ENCODE measurements at places on chromosomes 6 and 20.

DNA sequence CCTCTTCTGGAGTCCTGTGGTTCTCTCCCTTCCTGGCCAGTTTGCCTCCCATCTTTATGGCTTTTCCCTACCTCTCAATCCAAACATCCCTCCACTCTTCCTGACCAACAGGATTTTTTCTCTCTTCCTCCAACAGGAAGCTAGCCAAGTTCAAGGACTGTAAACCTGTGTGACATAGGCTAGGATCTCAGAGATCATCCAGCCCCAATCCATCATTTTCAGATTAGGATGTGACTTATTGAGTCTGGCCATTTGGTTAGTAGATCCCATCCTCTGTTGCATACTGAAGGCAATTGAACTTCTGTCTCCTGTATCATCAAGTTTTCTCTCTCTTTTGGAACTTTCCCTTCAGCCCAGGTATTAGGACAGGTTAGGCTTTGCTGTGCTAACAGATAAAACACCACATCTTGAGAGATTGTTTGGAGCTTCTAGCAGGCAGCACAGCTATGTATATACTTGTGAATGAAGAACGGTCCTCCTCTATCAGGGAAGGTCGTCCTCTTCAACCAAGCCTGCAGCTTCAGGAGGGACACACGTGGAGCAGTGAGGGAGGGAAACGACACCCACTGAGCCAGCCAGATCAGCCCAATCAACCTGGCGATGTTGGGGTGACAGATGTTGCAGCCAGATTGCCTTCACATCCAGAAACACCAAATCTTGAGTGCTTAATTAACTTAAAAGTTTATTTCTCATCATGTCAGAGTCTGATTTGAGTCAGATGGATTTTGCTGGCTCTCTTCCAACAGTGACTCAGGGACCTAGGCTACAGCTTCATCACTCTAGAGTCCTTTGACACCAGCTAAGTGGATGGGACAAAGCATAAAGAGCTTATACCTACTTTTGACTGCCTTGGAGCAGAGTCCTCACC, 106.8 kb downstream of the GJA10 start:
- DNase-seq = peak; percentile 48

- no peak for DNase-seq
These were observed 131.6 kb downstream of the PDE7B start for GRCh38 chr6:135983093-135983492.

- DNase-seq = no peak
These were observed 193.7 kb downstream of the CDH4 start for GRCh38 chr20:61445741-61446140.

GRCh38 chr20:19660808-19661378, 97.2 kb upstream of the RIN2 start:
- no peak for DNase-seq

DNA sequence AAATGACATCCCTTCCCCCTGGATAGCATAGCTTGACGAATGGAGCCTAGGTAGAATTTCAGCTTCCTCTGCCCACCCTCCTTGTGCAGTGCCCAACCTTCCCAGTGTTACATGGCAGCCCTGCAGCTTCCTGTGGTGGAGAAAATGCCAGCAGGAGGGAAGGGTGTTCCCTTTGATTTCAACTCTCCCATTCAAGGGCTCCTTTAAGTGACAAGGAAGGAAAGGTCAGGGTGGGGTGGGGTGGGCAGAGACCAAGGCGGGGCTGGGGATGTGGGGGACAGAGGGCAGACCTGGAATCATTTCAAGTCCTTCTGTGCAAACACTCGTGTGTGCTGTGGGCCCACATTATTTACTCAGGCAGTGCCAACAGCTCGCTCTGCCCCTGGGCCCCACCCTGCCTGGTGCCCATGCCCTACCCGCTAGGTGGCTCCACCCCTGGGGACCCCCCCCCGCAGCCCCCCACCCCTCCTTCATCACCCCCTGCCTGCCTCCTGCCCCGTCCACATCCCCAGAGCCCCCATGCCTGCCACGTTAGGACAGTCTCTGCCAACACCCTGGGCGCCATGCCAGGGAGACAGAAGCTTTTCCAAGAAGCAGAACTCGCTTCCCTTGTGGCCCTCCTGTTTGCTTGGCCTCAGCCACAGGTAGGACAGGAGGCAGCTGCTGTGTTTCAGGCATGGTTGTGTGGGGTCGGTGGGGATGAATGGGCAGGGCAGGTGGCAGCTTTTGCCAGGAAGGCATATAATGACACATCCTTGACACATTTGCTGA, 9.4 kb downstream of the SPDEF start:
- no peak for DNase-seq

GRCh38 chr20:35087791-35088190, 4.8 kb downstream of the TRPC4AP start:
- no peak for DNase-seq

GRCh38 chr6:134233180-134233955, 84.5 kb downstream of the SGK1 start:
- DNase-seq = no peak

GRCh38 chr20:16691381-16691780, 38.4 kb upstream of the SNRPB2 start:
- DNase-seq = no peak

- no peak for DNase-seq
These were observed 2.9 kb upstream of the SNRPB start for GRCh38 chr20:2473516-2473915.

DNA sequence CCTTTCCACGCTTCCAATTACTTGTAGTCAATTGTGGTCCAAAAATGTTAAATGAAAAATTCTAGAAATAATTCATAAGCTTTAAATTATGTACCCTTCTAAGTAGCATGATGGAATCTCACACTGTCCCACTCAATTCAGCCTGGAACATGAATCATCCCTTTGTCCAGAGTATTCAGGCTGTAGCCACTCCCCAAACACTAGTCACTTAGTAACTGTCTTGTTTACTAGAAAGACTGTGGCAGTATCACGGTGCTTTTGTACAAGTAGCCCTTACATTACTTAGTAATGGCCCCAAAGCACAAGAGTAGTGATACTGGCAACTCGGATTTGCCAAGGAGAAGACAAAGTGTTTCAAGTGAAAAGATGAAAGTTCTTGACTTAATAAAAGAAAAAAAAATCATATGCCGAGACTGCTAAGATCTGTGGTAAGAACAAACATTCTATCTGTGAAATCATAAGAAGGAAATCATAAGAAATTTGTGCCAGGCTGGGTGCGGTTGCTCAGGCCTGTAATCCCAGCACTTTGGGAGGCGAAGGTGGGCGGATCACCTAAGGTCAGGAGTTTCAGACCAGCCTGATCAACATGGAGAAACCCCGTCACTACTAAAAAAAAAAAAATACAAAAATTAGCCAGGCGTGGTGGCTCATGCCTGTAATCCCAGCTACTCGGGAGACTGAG, 168.5 kb upstream of the SIM1 start:
- no peak for DNase-seq

DNA sequence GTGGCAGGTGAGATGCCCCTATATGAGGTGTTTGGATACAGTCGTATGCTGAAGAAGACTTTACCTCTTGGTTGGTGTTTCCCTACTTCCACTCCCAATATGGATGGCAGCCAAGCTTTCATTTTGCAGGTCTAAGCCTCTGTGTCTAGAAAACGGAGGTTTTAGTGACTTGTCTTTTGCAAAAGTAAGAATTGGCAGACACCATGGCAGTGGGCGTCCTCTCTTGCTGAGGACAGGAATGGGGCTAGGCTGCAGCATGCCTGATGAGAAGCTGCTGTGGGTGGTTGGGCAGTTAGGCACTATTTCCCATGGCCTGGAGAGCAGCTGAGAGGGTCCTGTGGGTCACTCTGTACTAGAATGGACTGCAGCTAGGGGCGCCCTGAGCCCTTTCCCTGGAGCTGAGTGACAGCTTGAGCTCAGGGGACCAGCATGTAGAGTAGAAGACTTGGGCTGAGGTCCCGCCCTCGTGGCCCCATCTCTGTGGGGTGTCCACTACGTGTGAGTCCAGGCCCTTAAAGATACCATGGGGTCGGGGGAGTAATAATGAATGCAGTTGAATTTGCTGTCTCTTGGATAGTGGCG, 127.4 kb downstream of the CDH26 start:
- no peak for DNase-seq

GRCh38 chr6:2809015-2809414, 32.6 kb downstream of the SERPINB1 start:
- no peak for DNase-seq

DNA sequence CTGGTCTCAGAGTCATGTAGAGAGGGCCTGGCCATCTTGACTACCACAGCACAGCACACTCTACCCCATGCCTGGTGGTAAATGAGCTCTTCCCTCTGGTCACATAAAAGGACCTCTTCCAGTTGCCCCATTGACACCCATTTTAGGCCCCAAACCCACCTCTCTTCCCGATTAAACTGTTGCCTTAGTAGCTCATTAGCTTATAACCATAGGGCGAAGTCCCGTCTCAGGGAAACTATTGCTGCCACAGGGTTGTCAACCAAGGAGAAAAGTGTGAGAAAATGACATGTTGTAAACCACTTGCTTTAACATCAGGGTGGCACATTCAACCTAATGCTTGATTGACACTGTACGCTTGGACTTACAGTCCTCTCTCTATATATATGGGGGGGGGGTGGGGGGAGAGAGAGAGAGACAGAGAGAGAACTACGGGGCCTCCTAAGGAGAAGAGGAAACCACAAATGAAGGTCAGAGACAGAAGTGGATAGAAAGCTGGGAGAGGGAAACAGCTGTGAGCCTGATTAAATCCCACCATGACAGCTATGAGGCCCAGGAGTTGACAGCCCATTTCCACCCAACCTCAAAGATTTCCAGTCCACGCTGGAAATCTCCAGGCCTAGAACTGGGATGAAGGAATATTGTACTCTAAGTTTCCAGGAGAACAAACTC, 14.9 kb upstream of the BTN1A1 start:
- DNase-seq = no peak

DNA sequence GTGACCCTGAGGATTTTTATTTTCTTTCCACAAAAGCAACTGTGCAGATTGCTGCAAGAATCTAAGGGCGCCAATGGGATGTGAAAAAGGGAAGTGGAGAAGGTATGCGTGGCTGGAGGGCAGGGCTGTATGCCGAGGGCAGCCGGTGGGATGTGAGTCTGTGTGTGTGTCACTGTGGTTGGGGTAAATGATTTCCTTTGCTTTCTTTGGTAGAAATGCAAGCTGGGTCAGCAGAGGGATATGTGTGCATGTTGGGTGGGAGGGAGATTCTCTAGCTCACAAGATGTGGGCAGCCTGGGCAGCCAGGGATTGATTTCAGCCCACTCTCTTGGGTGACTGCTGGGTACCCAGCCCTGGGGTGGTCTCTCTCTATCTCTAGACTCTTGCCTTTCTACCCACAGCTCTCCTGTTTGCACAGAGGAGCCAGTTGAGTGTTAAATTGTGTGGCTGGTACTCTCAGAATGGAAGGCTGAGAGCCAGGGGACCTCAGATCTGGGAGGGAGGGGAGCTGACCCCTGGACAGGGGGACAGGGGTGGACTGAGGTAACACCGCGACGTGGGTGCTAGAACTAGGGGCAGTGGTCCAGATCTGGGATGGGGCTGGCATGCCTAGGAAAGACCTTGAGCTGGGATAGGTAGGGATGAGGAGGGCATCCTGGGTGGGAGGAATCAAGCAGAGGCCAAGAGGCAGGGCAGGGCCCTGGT, 136.8 kb upstream of the RNF24 start:
- DNase-seq = no peak

DNA sequence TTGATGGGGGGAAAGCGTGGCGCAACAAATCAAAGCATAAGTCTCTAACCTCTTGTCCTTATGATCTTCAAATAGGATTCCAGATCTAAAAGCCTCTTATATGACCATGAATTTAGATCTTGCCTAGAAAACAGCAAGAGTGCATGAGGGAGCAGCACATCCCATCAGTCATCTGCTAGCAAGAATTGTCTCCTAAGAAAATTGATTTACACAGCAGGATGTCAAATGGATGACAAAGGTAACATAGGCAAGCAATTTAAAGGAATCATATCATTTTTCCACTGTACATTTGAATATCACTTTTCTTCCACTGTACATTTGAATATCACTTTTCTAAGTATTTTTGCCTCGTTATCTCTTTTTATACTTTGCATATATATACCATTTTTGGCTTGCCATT, 7.5 kb upstream of the MYLIP start:
- no peak for DNase-seq

GRCh38 chr6:125678601-125679000, 70.8 kb upstream of the HEY2 start:
- DNase-seq = no peak

- DNase-seq = no peak
These were observed 11.6 kb upstream of the MOXD1 start for GRCh38 chr6:132412656-132413498.

GRCh38 chr6:134005800-134006199, 46.6 kb downstream of the SLC2A12 start:
- no peak for DNase-seq

GRCh38 chr6:20116792-20117191, 95.5 kb downstream of the MBOAT1 start:
- DNase-seq = no peak

GRCh38 chr6:154499855-154500589, 10.5 kb downstream of the CNKSR3 start:
- no peak for DNase-seq

- no peak for DNase-seq
These were observed 35.9 kb upstream of the MYB start for GRCh38 chr6:135145063-135145800.

DNA sequence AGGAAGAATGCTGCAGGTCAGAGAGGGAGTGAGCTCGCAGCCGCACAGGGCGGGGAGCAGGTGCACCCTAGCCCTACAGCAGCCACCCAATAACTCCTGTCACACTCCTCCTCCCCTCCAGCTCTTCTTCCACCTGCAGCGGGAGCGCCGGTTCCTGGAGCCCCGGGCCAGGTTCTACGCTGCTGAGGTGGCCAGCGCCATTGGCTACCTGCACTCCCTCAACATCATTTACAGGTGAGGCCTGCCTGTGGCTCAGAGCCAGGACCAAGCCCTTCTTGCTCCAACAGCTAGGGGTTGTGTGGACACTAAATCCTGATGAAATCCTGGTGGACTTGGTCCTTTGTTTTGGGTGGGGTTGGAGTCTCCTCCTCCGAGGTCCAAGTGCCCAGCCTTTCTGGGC, 11.7 kb downstream of the SGK2 start:
- DNase-seq = no peak

DNA sequence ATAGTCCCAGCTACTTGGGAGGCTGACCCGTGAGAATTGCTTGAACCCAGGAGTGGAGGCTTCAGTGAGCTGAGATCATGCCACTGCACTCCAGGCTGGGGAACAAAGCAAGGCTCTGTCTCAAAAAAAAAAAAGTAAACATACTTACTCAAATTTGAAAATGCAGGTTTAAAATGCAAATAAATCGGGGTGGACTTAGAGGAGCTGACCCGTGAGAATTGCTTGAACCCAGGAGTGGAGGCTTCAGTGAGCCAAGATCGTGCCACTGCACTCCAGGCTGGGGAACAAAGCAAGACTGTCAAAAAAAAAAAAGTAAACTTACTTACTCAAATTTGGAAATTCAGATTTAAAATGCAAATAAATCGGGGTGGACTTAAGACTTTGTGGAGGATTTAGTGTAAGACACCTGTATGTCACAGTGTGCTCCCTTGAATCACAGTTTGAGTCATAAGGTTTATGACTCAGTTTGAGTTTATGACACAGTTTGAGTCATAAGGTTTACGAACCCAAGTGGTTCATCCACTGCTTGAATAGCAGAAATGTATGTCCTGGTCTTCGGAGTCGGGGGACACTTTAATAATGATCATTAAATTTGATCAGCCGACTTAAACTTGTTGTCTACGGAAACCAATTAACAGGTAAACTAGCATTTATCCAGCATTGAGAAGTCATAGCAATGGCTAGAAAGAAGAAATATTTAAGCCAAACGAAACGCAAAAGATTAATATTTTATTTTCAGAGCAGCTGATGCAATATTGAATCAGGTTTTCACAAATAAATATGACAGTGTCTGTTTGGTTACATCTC, 6.8 kb upstream of the MRPS10 start:
- no peak for DNase-seq

Data from stimulated activated CD4-positive, alpha-beta T cell treated with anti-CD3 and anti-CD28 coated beads, TNF-alpha, amount 100 ng/mL, for 24 hours (primary cell).